ENCODE measurements at places on chromosomes 11 and 22.
A peak's percentile ranks its signal among the peaks of the same experiment; 100 is the strongest.

GRCh38 chr11:128523641-128524040 lies 63.7 kb downstream of the ETS1 start:
- no peak for DNase-seq

DNA sequence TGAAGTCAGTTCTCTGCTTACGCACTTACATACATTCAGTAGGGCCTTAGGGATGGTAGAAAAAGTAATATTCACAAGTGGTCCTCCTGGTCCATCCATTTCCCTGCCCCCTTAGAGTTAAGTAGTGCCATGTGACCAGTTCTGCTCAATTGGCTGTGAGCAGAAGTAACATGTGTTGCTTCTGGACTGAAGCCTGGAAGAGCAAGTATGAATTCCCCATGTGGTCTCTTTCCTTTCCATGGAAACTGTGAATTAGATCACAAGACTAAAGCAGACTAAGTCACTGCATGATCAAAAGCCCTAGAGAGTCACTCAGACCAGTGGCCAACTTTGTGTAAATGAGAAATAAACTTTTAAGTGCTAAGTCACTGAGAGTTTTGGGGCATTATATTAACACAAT lies 341.7 kb upstream of the CADM1 start:
- DNase-seq = no peak

GRCh38 chr11:110728476-110728875 lies 16.2 kb upstream of the ARHGAP20 start:
- DNase-seq = no peak

DNA sequence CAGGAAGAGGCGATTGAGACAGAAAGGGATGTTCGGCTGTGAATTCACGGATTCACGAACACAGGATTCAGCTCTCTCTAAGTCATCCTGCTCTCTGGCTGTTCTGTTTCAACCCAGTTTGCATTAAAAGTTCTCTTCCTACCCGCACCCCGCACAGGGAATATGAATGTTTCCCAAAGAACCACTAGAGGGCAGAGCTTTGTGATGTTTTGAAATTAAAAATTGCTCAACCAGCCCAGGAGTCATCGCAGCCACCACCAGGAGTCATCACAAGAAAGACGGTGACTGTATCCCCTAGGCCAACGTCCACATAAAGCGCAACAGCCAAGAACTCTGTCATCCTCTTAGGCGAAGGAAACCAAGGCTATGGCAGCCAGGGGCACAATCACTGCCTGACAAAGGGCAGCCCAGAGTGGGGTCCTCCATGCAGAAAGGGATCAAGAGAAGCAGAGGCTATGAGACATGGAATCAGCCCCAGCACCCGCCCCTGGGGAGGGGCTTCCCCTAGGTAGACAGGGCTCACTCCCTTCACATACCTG lies 122.4 kb downstream of the WT1 start:
- DNase-seq = peak; percentile 84

GRCh38 chr11:76048763-76049162 lies 157.5 kb downstream of the WNT11 start:
- no peak for DNase-seq
